RWPE1 (cell line): ENCODE measurements at places on chromosomes 1 and 21.

DNA sequence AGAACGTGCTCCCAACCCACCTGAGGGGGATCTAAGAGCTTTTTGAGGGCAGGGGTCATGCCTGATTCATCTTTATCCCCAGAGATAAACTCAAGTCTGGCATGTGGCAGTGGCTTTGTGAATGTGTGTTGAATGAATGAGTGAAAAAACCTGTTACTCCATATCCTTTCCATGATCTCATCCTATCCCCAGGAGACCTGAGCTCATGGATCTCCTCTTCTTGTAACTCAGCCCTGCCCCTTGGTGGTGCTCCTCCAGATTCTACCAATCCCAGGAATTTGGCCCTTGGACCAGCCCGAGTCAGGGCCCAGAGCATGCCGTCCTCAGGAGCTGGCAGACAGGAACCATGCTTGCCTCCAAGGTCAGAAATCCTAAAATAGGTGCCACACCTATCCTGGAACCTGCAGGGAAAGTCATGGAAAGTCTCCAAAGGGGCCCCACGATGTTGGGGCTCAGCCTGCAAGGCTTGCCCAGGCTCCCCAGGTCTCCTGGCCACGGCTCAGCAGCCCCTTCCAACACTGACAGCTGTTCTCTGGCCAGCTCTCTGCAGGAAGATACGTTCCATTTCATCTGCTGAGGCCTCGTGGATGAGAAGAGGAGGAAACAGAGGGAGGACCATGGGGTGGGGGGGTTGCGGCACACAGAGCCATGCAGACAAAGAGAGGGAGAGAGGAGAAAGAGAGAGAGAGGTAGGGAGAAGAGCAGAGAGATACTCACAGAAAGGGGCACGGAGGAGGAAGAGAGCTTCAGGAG, 214.6 kb downstream of the TRABD2B start:
- DNase-seq: no peak

- peak; percentile 93 for DNase-seq
Observed at GRCh38 chr1:201460814-201461644, 8.0 kb downstream of the PHLDA3 start.

- DNase-seq: no peak
Observed at GRCh38 chr1:237814319-237814924, 76.3 kb downstream of the ZP4 start.

DNA sequence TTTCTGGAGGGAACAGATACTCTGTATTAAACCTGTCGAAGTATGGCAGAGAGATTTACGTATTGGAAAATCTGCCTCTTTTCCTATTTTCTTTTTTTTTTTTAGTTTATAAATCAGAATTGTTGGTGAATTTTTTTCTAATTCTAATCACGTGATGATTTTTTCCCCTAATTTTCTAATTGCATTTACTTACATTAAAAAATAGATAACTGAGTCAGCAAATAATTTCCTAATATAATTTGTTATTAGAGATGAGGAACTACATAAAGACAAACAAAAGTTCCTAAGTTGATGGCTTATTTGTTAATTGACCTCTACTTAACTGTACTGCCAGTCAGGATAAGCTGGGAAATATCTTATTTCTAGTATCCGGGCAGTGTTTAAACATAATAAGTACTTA, 34.6 kb downstream of the SNX7 start:
- DNase-seq: no peak

GRCh38 chr1:183776731-183777130, 28.2 kb upstream of the RGL1 start:
- no peak for DNase-seq

GRCh38 chr1:214658785-214659184, 55.8 kb downstream of the CENPF start:
- DNase-seq: no peak

- no peak for DNase-seq
Observed at GRCh38 chr1:17743008-17743647, 12.0 kb upstream of the ACTL8 start.

DNA sequence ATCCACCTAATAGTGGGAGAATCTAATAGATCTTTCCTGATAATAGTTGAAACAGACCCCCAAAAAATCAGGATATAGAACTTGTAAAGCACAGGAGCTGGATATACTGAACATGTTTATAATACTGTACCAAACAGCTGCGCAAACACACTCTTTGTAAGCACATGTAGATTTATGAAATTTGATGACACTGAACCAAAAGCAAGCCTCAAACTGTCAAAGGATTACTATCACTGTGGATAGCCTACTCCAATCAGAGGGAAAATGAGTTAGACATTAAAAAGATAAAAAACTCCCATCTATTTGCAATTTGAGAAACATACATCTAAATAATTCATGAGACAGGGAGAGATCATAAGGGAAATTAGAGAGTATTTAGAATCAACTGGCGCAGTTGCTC, 26.1 kb downstream of the RCAN3 start:
- DNase-seq: no peak

- DNase-seq: no peak
Observed at GRCh38 chr1:230423261-230423660, 2.9 kb downstream of the PGBD5 start.

DNA sequence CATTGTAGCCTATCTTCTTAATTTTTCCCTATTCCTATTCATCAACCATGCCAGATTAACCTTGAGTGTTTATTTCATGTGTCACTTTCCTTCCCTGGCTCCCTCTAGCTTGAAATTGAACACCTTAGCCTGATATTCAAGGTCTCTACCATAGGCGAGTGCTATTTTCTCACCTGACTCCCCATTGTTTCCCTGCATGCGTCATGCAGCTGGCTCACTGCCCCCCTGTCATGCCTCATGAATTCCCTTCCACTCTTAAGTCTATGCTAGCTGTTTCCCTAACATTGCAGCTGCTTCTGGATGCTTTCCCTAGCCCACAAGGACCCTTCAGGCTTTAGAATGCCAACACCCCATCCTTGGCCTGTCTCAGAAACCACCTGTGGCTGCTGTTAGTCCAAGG, 56.7 kb upstream of the CD1D start:
- DNase-seq: peak; percentile 84

DNA sequence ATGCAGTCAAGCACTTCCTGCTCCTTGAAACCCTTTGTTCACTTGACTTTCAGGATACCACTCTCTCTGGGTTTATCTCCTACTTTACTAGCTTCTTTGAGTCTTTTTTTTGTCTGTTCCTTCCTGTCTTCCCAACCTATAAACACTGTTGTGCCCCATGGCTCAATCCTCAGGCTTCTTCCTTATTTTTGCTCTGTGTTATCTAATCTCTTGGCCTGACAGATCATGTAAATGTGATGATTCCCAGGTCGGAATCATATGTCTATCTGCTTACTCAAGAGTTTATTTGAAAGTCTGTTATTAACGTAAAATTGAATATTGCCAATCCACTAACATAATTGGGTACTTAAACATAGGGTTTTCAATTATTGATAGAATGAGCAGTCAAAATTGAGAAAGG, 171.7 kb upstream of the ST6GALNAC5 start:
- DNase-seq: no peak

- no peak for DNase-seq
Observed at GRCh38 chr1:225996946-225997545, 2.1 kb downstream of the SDE2 start.

- no peak for DNase-seq
Observed at GRCh38 chr1:159076438-159077119, at the start of gene AIM2. TSS of gene AIM2 (minus strand) at chr1:159076766. CDS start at chr1:159073499, 3,267 bp downstream.

- DNase-seq: no peak
Observed at GRCh38 chr1:145927916-145928643, 796 bp upstream of the RBM8A start.

GRCh38 chr1:183585038-183585437, 5.2 kb downstream of the NCF2 start:
- DNase-seq: no peak

- DNase-seq: peak; percentile 50
Observed at GRCh38 chr1:183633676-183634343, 1.8 kb downstream of the ARPC5 start.

DNA sequence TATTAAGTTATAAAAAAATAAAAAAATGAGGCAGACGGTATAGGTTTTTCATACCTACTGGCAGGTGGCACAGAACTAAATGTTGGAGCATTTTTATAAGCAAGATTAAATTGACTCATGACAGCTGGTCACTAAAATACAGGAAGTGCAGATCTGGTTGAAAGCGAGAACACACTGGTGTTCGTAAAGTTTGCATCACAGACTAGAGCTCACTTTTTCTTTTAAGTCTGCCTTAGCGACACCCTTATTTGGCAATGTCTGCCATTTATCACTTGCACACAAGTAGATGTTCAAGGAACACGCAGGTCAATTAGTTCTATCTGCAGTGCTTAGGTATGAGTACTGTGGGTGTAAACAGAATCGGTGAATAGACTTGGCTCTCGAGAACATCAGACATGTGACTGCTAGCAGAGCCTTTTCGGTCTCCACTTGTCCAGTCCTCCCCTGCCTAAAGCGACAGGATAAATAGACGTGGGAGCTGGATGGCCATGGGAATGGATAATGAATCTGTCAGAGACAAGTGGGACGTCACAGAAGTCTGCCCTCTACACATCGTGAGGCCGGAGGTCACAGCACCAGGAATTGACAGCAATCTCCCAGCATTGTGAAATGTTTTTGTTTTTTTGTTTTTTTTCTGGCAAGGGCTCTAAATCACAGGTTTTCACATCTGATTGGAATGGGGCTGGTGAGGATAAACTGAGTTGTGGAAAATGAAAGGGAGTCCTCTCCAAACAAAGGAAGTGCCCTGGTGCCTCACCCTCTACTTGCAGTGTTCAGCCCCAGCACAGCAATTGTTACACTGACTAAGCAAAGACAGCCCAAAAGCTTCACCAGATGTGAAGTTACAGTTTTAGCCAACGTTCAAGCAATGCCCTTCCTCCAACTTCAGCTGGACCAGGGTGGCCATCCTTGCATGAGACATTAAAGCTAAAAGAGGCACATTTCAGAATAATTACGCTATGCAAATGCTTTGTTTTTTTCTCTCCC, 248.9 kb downstream of the NTNG1 start:
- DNase-seq: no peak

DNA sequence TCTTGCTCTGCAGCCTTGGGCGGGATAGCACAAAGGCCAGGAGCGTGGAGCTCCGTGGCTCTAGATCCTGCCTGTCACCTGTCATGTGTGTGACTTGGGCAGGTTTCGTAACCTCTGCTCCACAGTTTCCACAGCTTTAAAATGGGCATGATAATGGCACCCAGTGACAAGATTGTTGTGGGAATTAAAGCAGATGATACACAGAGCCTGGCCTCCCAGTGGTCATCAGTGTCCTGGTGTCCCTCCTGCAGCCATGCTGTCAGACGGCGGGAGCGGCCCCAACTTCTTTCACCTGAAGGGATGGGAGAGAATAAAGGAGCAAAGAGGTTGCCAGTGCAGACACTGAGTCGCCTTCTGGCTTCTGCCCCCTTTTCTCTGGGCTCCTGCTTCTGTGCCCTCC, 61.5 kb downstream of the SLC37A1 start:
- DNase-seq: no peak

DNA sequence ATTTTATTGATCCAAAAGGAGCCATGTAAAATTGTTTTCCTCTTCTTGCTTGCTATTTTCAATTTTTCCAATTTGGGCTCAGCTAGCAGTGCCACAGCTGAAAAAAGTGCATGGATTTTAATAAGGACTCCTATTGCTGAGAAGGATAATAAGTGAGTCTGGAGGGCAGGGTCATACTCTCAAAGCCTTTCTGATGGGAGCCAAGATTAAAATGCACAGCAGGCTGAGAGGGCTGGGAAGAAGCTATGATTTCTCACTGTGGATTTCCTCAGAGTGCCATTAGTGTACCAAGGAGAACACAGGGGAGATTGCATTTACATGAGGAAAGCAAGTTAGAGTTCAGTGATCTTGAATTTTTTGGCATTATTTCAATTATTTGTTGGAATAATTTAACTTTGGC, 261.3 kb downstream of the ST6GALNAC3 start:
- DNase-seq: no peak

DNA sequence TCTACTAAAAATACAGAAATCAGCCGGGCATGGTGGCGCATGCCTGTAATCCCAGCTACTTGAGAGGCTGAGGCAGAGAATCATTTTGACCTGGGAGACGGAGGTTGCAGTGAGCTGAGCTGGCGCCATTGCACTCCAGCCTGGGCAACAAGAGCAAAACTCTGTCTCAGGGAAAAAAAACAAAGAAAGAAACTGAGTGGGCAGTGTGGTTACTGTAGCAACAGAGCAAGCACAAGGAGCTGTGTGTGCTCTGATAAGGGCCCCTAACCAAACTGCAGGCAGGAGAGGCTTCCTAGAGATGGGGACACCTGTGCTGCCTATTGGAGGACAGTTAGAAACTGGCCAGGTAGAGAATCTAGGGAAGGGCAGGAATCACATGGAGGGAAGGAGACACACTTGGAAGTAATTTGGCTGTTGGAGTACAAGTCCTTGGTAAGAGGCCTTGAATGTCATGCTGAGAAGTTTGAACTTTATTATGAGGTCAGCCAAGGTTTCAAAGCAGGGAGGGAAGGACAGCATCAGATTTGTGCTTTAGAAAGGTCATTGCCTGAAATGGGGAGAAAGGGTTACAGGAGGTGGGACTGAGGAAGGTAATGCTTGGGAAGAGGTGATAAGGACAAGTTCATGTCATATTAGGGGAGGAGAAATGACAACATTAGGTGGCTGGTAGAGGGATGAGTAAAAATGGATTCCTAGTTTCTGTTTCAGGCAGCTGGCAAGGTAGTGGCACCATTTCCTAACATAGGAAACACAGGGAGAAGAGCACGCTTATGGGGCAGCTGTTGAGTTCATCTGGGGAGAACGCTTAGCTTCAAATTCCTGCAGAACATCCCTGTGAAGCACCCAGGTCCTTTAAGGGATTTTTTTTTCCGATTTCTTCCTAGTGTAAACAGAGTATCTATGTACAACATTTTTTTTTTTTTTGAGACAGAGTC, 69.2 kb upstream of the ARTN start:
- no peak for DNase-seq

DNA sequence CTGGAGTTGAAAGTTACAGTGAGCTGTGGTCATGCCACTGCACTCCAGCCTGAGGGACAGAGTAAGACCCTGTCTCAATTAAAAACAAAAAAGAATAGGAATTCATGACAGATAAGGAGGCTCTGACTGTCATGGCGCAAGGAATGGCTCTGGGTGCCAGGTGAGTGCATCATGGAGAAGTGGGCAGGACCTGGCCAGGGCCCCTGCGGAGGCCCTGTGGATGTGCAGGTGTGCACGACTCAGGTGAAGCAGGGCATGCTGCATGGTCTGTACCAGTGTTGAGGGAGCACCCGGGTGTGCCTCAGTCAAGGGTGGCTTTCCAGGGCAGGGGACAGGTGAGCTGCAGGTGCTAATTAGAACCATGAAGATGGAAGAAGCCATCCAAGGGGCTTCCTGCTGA, 14.0 kb downstream of the SLC1A7 start:
- no peak for DNase-seq

DNA sequence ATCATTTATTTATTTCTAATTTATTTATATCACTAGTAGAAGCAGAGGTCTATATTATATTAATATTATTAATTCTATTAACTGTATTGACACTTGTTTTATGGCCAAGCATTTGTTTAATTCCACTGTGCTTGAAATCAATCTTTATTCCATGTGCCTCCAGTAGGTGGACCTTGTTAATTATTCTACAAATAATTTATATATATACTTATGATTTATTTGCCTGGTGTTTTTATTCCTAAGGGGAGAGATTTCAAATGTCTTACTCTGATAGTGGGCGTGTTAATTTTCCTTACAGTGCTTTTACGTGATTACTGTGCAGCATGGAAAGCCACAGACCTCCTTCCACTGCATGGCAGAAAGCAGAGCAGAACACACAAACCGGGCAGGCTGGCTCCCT, 17.5 kb upstream of the OR6N2 start:
- DNase-seq: peak; percentile 4

- DNase-seq: no peak
Observed at GRCh38 chr1:151963288-151963687, 30.4 kb downstream of the S100A10 start.
